ENCODE measurements at places on chromosomes 7 and 10. TPM values are rescaled to one million over a fixed set of nuclear protein-coding genes. Genes with fewer than 3 reads are reported as not detected.

Gene OR2AE1
- total RNA-seq: not detected

DNA sequence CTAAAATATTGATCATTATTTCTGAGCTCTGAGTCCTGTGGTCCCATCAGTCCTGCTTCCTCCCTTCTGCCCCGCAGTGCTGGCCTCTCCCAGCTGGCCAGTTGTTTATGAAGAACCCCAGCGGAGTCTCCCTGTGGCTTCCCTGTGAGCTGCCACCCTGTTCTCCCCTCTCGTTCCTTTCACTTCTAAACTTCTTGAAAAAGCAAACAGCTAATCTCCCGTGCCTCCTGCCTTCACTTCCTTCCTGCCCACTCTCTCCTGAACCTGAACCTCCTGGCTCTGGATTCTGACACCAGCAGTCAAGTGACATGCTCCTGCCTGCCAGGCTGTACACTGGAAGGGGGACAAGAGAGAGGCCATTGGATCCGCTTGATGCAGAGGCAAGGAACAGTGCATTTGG, 63.7 kb upstream of the ZPBP start:
- no peak for DNase-seq

Gene ASB13
- total RNA-seq: 37.0 TPM

GRCh38 chr10:77936697-77937567, 10.4 kb upstream of the DLG5 start:
- DNase-seq: no peak

- DNase-seq: no peak
These were observed 104.0 kb downstream of the GRM3 start for GRCh38 chr7:86747698-86748097.

DNA sequence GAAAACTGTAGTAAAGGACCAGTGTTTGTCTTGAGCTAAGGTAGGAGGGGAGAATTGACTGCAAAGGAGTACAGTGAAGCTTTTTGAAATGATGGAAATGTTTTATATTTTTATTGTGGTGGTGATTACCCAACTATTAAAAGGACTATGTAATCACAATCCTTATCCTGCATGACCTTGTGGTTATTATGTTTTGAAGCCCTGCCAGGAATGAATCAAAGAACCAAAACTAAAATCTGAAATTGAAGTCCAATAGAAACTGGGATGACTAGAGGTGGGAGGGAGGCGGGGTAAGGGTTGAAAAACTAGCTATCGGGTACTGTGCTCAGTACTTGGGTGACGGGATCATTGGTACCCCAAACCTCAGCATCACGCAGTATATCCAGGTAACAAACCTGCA, 8.2 kb downstream of the CCDC7 start:
- DNase-seq: no peak

DNA sequence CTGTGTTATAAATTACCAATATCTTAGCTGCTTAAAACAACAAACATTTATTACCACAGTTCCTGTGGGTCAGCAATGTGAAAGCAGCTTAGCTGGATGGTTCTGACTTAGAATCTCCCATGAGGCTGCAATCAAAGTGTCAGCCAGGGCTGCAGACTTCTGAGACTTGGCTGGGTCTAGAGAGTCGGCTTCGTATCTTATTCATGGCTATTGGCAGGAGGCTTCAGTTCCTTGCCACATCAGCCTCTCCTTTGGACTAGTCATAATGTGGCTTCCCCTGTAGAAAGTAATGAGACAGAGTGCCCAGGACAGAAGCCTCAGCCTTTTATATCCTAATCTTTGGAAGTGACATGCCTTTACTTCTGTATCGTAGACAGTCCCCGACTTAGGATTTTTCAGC, 27.3 kb downstream of the RALA start:
- DNase-seq: no peak

- DNase-seq: peak; percentile 89
These were observed at the start of gene KIAA1549 for GRCh38 chr7:138981332-138982203. Gene KIAA1549 (minus strand): TSS chr7:138981389. CDS start chr7:138981269, 120 bp downstream.

Gene ACSL5
- 46.6 TPM for total RNA-seq

DNA sequence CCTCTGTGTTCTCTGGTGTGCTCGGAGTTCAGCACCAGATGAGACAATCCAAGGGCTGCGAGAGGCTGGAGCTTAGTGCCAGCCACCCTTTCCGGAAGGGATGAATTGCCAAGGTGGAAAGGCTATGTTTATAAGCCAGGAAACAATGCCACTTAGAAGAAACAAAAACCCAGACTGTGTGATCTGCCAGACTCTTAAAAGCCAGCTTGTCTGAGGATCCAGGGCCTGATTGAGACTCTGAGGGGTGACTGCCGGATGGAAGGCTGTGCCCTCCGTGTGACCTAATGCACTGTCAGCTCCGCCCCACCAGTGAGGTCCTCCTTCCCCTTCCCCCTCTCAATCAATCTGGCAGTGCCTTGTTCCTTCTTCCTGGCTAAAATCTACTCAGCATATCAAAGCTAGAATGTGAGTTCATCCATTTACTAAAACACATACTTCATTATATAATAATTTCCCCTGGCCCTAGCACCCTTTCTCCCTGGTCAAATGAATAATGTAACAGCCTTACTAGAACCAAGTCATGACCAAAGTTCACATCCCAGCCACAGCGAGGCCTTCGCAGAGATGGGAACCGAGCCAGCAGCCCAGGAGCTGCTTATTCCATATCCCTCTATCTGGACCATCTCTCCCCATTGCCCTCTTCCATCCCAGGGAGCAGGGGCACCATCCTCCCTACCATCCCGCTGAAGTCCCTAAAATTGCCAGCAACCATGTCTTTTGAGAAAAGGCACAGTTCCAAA, 25.5 kb downstream of the FAM107B start:
- DNase-seq: no peak

Gene TACR2
- 0.57 TPM for total RNA-seq

DNA sequence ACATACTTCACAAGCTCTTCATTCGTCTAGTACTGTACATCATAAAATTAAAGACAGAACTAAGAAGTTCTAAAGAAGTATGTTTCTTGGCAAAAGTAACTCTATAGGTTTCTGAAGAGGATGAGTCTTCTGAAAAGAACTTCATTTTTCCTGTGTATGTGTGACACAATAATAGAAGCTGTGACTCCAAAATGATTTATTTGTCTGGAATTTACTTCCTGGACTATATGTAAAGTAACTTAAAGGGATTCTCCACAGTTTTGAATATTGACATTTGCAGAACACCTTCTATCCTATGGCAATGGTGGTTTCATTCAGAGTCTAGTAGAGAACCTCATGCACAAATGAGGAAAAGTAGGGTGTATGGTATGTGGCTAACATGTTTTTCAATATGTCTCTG, 19.8 kb upstream of the CLDN12 start:
- no peak for DNase-seq

- no peak for DNase-seq
These were observed 30.7 kb upstream of the EPC1 start for GRCh38 chr10:32377458-32378259.

Gene OPN1SW
- total RNA-seq: not detected

Gene C10orf53
- not detected for total RNA-seq

Gene GIMAP6
- total RNA-seq: not detected

Gene MUC3A
- total RNA-seq: 25.1 TPM

Gene C7orf33
- 0.23 TPM for total RNA-seq

DNA sequence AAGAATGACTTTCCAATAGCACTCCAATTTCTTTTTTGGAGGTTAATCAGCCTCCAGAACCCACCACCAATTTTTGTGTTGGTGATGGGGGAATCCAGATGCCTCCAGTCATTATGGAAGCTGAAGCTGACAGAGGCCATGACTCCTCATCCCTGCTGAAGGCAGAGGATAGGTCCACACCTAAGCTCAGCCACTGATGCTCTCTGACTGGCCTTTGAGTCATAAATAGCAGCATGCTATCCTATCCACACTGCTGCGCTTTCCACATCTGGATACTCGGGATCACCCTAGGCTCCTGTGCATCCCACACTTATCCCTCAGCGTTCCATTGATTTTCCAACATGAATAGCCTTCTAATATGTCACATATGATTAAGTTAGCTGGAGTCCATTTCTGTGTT, 124.2 kb downstream of the TES start:
- DNase-seq: no peak

Gene CDC14C
- total RNA-seq: not detected

DNA sequence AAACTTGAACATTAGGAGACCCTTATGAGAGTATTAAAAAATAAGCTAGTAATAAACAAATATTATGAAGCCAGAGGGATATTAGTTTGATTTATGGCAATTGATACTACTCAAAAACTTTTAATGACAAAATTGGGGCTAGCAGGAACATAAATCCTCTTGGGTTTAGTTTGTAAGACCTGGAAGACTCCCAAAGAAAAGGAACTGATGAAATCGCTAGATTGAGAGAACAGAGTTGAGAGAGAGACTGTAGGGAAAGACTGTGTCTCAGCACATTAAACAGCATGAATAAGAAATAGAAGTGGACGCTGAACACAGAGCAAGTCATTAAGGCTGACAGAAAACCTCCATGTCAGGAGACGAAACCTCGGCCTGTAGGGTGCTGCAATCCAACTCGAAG, 56.4 kb downstream of the ICA1 start:
- no peak for DNase-seq

- DNase-seq: no peak
These were observed 27.8 kb downstream of the NET1 start for GRCh38 chr10:5440206-5440605.

Gene CUEDC2
- 32.1 TPM for total RNA-seq

- no peak for DNase-seq
These were observed 58.6 kb upstream of the OPALIN start for GRCh38 chr10:96417441-96417840.

GRCh38 chr10:76192694-76193320, 761.4 kb downstream of the LRMDA start:
- DNase-seq: no peak

Gene EMX2
- 4.9 TPM for total RNA-seq

- DNase-seq: no peak
These were observed 254.0 kb downstream of the USP6NL start for GRCh38 chr10:11357439-11357838.

DNA sequence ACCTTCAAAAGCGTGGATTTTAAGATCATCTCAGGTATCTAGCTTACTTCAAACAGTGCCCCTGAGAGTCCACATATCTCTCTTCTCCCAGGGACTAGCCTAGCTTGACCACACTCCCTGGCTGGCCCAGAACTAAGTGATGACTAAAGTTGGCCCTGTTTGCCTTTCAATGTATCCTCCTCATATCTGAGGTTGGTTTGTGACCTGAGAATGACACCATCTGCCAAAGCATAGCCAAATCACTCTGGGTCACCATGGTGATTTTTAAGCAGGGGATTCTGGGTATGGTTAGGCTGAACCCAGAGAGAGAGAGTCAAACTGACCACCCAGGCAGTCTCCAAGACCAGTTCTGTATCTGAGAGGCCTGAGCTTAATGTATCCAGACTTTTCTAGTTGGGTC, 16.2 kb downstream of the CNNM1 start:
- no peak for DNase-seq

- DNase-seq: no peak
These were observed 886.8 kb downstream of the LRMDA start for GRCh38 chr10:76318211-76318610.

DNA sequence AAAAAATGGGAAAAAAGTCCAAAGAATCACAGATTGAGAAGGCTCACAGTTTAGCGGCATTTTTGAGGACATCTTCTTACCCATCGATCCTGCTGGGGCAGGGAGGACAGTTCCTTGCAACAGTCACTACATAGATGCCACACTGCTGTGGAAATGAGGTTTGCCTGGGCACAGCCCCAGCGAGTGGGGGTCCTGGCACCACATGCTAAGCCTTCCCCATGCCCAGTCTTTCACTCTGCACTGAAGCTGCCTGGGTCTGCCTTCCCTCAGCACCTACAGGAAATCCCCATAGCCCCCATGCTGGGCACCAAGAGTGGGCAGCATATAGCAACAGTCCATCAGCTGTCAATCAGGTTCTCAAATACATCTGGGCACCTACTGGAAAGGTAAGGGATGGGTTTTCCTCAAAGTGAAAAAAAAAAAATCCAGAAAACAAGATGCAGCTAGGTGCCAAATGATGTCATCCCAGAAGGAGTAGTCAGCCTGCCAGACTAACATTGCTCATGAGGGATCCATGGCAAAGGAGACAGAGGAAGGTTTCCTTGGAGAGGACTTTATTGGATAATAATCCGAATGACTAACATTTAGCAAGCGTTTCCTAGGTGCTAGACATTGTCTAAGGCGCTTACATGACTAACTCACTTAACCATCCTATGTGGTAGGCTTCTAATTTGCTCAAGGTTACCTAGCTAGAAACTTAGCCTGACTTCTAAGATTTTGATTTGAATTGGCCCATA, 125.7 kb upstream of the CXCL12 start:
- no peak for DNase-seq

DNA sequence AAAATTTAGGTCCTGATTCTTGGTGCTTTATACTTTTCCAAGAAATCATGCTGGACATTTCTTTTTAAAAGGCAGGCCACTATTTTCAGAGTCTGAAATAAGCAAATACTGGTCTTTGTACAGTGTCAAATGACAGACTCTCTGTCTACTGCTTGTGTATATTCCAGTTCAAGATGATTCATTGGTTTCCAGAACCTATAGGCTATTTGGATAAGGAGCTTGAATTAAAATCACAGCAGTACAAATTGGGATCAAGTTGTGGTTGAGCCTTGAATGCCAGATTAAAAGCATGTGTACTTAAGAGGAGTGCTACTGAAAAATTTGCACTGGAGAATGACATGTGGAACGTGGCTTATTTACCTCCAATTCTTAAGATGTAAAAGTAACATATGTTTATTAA, 10.7 kb downstream of the KMT2E start:
- no peak for DNase-seq

Gene BAIAP2L1
- 66.9 TPM for total RNA-seq

GRCh38 chr10:74874649-74875048, 48.2 kb downstream of the KAT6B start:
- no peak for DNase-seq

GRCh38 chr7:46979439-46979838, 602.5 kb downstream of the TNS3 start:
- no peak for DNase-seq

Gene SLC26A4
- total RNA-seq: not detected

GRCh38 chr7:70434376-70434775, 697.6 kb upstream of the GALNT17 start:
- DNase-seq: peak; percentile 18

- DNase-seq: no peak
These were observed 46.8 kb upstream of the SLC29A3 start for GRCh38 chr10:71272056-71272771.

DNA sequence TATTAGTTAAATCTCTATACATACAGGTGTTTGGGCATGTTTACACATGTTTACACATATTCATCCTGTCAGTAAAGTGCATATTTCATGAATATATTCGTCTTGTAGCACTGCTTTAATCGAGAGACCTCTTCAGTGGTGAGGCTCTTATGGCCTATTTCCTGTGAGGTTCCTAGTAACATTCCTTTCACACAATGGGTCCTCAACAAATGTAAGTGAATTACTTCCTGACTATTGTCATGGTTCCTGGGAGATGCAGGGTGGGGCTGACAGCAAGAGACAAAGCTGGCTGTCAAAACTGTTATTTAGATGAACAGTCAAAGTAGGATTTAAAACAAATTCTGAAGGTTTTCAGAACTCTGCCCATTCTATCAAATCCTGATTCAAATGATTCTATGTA, 12.4 kb upstream of the SEMA3A start:
- DNase-seq: no peak

DNA sequence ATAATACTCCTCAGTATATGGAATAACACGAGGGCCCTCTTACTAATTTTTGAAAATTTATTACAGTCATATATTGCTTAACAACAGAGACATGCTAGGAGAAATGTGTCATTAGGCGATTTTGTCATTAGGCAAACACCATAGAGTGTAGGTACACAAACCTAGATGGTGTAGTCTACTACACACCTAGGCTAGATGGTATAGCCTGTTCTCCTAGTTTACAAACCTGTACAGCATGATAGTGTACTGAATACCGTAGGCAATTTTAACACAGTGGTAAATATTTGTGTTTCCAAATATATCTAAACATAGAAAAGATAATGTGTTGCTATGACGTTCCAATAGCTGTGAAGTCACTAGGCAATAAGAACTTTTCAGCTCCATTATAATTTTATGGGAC, 12.8 kb downstream of the OR2F1 start:
- DNase-seq: peak; percentile 48
